ENCODE measurements at places on chromosomes 12 and 14.

DNA sequence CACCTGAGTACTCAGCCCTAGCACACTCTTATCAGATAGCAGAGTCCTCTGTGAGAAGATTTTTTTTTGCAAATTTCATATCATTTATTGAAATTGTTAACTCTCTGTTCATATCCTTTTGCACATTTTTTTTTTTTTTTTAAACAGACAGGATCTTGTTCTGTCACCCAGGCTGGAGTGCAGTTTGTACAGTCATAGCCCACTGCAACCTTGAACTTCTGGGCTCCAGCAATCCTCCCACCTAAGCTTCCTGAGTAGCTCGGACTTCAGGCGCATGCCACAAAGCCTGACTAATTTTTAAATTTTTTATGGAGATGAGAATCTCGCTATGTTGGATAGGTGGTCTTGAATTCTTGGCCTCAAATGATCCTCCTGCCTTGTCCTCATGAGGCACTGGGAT is 4.3 kb downstream of the PARP2 start:
- no peak for DNase-seq

GRCh38 chr12:54040148-54040494 is 7.3 kb downstream of the HOXC5 start:
- no peak for DNase-seq

- DNase-seq: no peak
Observed at GRCh38 chr12:91910871-91911388, 234.7 kb downstream of the BTG1 start.

DNA sequence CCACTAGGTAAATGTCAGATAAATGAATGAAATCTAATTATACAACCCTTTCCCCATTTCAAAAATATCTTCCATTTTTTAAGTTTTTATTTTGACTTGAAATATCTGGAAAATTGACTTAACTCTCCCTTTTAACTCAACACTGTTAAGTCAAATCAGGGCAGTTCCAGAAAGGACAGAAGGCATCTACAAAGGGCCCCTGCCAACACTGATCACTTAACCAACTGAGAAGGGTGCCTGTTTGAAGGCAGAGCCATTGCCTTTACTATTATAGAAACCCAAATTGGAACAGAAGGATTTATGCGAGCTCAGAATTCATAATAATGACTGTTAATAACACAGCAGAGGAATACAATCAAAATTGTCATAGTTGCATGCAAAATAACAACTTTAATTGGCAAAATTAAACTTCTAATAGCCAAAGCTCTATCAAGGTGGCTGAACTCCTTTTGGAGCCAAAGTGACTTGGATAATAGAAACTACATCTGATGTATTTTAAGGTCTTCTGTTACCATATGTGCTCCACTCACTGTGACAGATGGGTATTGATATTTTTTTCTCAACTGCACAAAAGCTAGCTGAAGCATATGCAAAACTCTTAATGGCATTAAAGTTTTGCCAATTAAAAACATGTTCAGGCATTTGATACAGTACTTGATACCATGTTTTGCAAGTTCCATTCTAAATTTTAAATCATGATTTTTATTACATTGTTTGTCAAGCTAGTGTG is 383.8 kb downstream of the NOVA1 start:
- DNase-seq: no peak

GRCh38 chr12:111445726-111446581 is 40.2 kb downstream of the SH2B3 start:
- DNase-seq: no peak

DNA sequence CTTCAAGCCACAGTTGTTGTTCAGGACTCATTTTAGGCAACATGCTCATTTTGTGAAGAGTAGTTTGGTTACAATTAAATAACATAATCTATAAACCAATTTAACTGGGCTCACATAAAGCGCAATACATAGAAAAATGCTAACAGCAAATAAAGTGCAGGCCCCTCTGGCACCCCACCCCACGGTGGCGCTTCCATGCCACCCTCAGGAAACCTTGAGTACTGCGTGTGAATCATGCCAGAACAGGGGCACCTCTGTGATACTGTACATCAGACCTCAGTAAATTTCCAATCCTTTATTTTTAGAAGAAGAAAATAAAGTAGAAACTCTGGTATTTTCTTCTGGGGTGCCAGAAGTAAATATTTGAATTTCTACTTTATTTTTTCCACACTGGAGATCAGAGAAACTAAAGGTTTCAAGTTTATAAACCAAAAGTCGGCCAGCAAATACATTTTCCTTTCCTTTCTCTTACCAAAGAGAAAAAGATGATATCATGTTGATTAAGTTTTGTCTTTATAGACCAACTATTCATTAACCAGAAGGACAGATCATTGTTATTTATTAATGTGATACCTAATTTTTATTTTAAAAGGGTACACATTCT is 316.8 kb downstream of the PAWR start:
- DNase-seq: no peak

DNA sequence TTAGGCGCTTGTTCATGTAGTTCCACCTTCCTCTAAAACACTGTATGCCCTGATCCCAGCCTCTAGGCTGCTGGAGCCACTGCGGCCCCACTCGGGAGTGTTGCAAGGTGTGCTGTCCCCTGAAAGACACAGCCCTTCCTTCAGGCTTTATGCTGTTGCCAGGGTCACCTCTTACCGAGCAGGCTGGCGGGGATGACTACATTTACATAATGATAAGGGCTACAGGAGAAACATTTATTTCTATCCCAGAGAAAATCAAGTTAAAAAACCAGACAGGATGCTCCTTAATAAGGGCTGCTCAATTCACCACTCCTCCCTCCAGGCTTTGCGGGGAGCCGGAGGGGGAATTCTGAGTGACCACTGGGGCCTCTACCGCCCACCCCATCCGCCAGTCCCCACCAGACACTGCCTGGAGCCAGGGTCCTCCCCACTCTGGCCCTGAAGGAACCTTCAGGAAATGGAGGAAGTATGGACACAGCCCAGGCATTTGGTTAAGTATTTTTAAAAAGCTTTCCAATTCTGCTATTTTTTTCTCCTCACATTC is 200.6 kb downstream of the TTC7B start:
- DNase-seq: no peak

GRCh38 chr12:80829767-80830166 is 108.0 kb downstream of the LIN7A start:
- no peak for DNase-seq

DNA sequence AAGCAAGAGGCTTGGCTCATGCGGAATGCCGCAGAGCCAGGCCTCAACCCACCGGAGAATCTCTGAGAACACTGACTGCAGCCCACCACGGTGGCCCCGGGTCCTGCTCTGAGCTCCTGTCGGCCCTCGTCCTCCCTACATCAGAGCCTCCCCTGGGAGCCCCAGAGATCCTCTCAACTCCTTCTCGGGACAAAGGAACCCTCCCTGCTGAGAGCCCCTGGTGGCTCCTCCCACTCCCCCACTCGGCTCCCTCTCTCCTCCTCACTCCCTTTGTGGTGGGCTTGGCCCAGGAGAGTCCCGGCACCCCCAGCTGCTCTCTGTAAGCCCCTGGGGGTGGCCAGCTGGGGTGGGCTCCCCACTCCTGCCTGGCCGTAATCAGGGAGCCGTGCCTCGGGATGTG is 11.1 kb upstream of the INF2 start:
- no peak for DNase-seq

DNA sequence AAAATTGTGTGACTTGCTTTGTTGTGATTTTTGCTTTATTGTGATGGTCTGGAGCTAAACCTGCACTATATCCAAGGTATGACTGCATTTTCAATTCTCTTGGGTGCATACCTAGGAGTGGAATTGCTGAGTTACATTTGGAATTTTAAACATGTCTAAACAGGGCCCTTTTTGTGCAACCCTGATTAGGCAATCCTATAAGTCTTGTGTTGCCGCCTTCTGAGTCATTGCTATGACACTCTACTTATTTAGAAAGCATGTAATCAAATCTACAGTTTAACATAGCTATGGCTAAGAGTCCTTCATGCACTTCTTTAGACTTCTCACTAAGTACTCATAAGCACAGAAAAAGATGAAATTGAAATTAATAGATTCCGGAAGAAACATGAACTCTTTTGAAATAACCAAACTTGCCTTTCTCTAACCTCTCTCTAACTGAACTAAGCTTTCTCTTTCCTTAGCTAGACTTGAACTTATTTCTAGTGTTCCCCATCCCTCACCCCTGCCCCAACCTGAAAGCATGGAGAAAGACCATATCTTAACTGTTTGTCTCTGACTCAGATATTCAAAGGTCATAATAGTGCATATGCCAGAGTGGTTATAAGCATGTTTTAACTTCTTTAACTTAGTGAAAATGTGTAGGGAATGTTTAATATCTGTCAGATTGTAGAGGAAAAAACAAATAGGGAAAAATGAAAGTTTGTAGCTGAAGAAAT is 203.0 kb downstream of the SNAPC1 start:
- DNase-seq: no peak

DNA sequence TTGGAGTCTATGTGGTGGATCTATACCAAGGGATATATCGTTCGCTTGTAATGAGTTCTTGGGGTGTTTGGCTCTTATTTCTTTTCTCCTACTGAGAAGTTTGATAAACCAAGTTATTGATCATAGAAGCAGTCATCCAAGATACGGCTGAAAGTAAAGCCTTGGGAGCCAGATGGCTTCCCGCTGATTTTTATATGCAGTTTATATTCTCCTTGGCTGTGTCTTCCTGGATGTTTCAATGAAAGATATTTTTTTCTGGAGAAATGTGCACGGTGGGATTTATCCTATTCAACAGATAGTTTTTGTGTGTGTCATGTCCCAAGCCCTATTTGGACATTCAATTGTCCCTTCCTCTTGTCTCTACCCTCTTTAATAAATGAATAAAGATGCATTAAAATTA is 289.0 kb downstream of the ERC1 start:
- DNase-seq: no peak

DNA sequence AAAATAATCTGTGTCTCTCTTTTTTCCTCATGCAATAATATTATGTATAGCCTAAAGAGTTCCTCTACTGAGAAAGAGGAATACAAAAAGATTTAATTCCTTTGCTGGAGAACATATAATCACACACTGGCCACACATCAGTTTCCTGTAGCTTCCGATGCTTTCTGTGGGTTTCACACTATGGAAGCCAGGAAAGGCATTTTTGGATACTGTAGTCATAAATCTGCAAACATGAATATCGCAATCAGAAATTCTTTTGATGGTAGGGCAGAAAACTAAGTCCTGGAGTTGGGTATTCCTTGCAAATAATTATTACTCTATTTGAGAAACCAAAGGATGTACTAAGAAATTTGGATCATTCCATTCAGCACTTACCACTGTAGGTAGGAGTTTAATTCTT is 260.0 kb downstream of the ACSS3 start:
- DNase-seq: no peak

- DNase-seq: no peak
Observed at GRCh38 chr12:9588749-9589148, 19.0 kb downstream of the KLRB1 start.

- DNase-seq: no peak
Observed at GRCh38 chr14:90381011-90381786, 15.6 kb upstream of the CALM1 start.

- DNase-seq: no peak
Observed at GRCh38 chr14:86442135-86442534, 912.2 kb downstream of the FLRT2 start.

GRCh38 chr12:58349161-58349560 is 407.8 kb downstream of the ATP23 start:
- no peak for DNase-seq

DNA sequence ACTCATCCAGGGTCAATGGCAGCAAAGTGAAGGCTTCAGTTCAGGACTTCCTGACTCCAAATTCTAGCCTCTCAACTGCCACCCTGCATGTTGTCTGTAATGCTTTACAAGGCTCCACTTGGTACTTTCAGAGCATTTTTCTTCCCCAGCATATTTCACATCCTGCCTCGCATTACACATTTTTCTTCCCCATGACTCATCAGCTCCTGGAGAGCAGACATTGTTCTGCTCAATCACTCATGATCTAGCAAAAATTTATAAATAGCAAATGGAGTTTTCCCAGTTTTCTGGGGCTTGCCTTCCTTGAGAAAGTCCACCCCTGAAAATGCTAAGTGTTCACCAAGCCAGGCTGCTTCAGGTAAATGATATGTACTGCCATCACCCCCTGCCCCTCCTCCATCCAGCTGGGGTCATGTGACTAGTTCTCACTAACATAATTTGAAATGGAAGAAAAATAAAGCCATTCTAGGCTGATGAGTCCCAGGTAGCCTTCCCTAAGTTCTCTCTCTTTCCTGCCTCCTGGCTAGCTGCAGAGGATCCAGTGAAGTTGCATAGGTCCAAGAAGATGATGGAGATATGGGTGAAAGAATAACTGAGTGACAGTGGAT is 69.4 kb downstream of the ARMH4 start:
- DNase-seq: no peak

GRCh38 chr12:114579389-114579788 is 104.6 kb downstream of the TBX3 start:
- DNase-seq: no peak

DNA sequence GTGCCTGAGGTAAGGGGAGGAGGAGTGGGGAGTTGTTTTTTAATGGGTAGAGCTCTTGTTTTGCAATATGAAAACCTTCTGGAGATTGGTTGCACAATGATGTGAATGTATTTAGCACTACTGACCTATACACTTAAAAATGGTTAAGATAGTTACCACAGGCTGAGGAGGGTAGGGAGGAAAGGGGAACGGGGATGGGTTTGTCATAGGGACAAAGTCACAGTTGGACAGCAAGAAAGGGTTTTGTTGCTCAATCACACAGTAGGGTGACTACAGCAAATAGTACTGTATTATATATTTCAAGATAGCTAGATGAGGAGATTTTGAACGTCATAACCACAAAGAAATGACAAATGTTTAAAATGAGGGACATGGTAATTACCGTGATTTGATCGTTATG is 1562.4 kb downstream of the AACS start:
- no peak for DNase-seq

- no peak for DNase-seq
Observed at GRCh38 chr14:50944647-50945413, 547 bp upstream of the PYGL start.

GRCh38 chr14:48900565-48900964 is 685.6 kb downstream of the RPS29 start:
- DNase-seq: no peak

Data from activated B cell treated with CpG ODN at 0.5 μM for 24 hours (primary cell).